ENCODE measurements at places on chromosomes 1 and 21.

DNA sequence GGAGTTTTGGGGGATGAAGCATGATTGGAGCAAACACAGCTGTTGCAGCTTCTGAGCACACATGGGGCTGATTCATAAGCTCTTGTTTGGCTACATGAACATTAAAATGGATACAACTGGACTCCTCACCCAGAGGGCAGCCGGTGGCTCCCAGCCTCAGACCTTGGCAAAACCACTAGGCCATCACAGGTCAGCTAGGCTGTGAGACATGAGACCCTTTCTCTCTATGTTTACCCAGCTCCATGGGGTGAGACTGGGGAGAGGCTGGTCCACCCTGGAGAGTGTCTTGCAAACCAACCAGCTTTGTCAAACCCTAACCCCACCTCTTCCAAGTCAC, 388.7 kb downstream of the PTPRU start:
- DNase-seq = no peak

- DNase-seq = no peak
Measured at GRCh38 chr21:21713651-21714180, 715.5 kb downstream of the NCAM2 start.

GRCh38 chr1:41734201-41734970, 184.3 kb downstream of the HIVEP3 start:
- DNase-seq = no peak

- no peak for DNase-seq
Measured at GRCh38 chr1:45544530-45544929, 6.1 kb upstream of the AKR1A1 start.

GRCh38 chr1:8711151-8711550, 106.3 kb downstream of the RERE start:
- DNase-seq = no peak

DNA sequence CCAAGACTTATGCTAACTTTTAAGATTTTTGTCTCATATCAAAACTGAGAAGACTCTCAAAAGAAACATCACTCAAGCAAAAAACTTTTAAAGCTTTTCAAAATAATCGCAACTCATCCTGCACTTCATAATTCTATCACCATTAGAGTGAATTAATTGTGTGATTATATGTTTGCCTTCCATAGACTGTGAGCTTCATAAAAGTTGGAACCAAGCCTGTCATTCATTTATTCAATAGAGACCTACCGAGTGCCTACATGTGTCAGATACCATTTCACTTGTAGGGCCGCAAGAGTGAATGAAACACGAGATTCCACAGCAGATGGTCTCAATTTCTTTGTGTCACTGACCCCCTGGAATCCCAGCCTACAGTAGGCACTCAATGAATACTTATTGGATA, 106.4 kb downstream of the RHOU start:
- DNase-seq = no peak

DNA sequence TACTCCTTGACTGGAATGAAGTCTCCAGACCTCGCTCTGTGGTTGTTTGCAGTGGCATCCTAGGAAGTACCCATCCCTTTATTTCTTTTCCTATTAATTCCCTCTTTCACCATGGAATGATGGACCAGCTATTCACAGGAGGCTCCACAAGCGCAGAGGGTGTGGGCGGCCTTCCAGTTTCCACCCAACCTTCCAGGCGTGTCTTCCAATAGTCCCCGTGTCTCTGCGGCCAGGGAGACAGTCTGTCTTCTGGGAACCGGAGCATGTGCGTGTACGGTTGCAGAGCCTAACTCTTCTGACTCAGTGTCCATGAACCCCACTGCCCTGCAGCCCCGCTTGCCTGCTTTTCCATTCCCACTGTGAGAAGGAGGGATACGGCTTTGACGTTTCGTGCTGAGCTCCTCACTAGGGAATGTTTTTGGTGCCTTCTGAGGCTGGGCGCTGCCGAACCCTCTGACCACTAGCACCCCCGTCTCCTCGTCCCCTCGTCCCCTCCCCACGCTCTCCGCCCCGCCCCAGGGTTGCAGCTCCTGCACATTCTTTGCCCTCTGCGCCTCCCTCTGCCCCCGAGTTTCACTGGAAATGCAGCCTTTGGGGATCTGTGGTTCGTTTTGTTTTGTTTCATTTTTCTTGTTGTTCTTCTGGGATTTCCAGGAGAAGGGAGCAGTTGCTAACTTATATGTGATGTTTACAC, 26.3 kb upstream of the FAM3B start:
- no peak for DNase-seq

- DNase-seq = no peak
Measured at GRCh38 chr1:10128101-10128765, 82.1 kb upstream of the KIF1B start.

- peak; percentile 14 for DNase-seq
Measured at GRCh38 chr1:245984390-245985155, 522.5 kb downstream of the SMYD3 start.
